T-helper 9 cell (primary cell): ENCODE measurements at places on chromosomes 3 and 15.
A peak's percentile ranks its signal among the peaks of the same experiment; 100 is the strongest.

DNA sequence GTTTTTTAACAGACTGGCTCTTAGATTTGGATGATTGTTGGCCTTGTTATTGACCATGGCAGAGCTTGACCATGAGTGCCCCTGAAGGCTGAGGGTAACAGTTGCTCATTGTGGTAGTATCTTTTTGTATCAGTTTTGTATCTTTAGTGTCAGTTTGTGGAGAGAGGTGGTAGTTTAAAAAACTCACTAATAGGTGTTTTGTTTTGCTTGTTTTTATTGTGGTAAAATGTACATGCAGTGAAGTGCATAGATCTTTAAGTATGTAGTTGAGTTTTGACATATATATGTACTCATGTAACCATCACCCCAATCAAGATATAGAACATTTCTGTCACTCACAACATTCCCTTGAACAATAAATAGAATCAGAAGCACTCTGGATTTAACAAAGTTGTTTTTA, 9.8 kb downstream of the GMPS start:
- no peak for DNase-seq

- peak; percentile 4 for DNase-seq
Measured at GRCh38 chr3:18443665-18444594, 18.8 kb upstream of the SATB1 start.

- DNase-seq: no peak
Measured at GRCh38 chr3:12773030-12773709, 14.1 kb upstream of the TMEM40 start.

GRCh38 chr3:123285066-123285465, 83.3 kb downstream of the SEC22A start:
- DNase-seq: no peak

DNA sequence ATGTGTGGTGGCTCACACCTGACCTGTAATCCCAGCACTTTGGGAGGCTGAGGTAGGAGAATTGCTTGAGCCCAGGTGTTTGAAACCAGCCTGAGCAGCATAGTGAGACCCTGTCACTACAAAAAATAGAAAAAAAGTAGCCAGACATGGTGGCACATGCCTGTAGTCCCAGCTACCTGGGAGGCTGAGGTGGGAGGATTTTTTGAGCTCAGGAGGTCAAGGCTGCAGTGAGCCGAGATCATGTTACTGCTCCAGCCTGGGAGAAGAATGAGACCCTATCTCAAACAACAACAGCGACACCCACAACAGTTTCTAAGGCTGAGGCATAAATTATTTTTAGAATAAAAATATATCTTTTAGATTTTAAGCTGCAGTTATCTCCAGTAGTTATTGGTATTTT, 6.3 kb downstream of the APPL1 start:
- no peak for DNase-seq

- DNase-seq: no peak
Measured at GRCh38 chr3:42140665-42141203, 49.6 kb downstream of the TRAK1 start.

DNA sequence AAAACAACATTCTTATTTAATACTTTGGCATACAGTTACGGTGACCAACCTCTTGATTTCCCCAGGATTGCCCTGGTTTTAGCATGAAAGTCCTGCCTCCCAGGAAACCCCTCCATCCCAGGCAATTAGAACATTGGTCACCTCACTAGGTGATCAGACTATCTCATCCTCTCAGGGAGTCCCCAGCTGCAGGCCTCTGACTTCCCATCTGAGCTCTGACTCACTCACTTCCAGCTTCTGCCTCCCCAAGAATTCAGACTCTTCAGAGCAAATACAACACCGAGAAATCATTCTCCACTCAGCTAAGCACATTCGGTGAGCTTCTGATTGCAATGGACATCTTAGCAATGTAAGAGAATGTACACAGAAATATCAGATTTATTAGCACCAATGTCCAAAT, 92.4 kb upstream of the HES1 start:
- DNase-seq: no peak

GRCh38 chr3:32336113-32336498, 55.5 kb upstream of the CMTM7 start:
- DNase-seq: no peak

DNA sequence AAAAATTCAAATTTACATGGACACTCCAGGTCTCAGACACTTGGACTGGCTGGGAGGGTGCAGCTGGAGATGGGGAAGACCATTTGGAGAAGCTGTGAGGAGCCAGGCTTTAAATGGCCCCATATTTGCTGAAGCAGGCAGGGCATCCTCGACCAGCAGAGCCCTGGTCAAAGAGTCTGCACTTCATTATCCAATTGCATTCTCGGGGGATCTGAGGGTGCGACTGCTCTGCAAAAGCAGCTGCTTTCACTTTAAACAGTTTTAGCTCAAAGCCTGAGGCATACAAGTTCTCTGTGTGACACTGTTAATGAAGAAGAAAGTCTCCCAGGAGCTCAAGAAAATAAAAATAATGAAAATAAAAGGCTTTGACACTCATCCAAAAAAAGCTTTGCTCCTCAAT, 98.0 kb upstream of the SLC25A36 start:
- DNase-seq: no peak

DNA sequence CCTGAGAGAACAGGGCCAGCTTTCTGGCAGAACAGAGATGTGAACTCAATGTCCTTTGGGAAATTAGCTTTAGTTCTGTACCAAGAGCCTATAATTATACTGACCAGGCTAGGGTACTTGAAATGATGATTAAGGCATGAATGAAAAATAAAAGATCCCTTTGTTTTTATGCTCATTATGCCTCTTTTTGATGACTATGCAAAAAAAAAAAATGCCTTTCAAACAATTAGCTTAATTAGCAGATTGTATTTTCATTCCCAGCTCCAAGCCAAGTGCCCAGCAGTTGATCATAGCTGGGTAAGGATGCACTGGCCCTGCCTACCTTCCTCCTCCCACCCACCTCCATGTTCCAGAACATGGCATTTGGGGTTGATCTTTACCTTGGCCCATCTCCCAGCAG, 56.8 kb downstream of the LYZL4 start:
- DNase-seq: no peak

- DNase-seq: no peak
Measured at GRCh38 chr3:52841981-52842340, 7.1 kb upstream of the MUSTN1 start.

GRCh38 chr15:57525581-57525980, 66.1 kb upstream of the MYZAP start:
- no peak for DNase-seq

- no peak for DNase-seq
Measured at GRCh38 chr3:137687181-137687879, 76.8 kb upstream of the SOX14 start.

DNA sequence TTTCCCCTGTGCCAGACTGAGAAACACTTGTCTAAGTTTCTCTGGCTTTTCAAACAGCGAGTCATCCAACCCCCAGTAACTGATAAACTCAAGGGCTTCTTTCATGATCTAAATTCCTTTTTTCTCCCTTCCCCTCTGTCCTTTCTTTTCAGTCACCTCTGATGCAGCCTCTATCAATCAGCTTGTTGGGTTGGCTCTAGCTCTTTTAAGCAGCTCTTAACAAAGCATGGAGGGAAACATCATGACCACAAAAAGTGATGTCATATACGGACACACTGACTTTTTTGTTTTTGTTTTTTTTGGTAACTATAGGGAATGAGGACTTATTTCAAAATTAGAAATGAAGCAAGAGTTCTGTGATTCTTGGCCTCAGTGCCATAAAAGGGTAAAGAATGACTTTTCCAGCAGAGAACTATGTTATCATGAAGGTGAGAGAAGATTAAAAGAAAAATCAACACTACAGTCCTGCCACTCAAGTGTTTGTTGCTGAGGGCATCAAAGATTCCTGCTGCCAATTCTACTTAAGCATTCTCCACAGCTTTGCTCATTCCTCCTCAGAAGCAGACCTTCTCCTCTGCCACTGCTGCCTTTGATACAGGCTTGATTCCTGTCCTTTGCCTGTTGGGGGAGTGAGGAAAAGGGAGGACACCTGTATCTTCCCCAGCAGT, 457.0 kb upstream of the ONECUT1 start:
- DNase-seq: no peak

DNA sequence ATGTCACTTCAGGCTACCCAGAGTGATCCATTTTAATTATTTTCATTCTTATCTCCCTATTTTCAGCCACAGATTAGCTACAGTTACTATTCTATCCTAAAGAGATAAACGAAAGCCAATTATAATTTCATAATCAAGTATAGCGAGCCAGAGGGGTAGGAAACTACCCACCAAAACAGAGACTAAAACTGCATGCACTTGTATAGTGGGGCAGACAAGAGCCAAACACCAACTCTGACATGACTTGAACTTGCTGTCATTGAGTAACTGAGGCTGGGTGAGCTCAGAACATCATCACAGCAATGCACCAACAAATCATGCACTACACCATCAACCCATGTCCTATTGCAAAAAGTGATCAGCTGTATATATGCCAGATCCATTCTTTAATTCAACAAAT, 64.8 kb downstream of the FBN1 start:
- DNase-seq: no peak

DNA sequence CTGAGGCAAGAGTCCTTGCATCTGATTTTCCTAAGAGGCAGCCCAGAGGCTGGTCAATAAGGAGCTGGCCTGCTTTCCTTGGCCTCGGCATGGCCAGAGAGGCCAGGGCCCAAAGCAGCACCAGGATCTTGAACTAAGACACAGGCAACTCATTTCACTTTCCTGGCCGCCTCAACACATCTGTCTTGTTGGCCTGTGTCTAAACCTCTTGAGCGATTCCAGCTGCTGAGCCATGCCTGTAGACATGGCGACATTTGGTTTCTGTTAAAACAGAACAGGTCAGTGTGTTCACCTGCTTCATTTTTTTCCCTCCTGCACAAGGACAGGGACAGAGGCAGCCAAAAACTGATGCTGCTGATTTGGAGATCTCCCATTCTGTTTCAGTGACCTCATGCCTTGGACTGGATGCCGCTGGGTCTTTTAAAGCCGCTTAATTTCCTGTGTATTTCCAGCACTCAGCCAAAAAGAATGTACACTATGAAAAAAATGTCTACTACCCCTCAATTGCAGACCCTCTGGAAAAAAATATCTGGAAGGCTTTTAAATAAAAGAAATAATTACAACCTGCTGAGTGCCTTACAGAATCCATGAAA, 266.6 kb upstream of the ICE2 start:
- DNase-seq: no peak
